ENCODE measurements at places on chromosomes 11 and 22.

GRCh38 chr11:10155793-10156490 is 138.1 kb downstream of the SBF2 start:
- DNase-seq = no peak

GRCh38 chr11:86228269-86229038 is 16.1 kb upstream of the EED start:
- no peak for DNase-seq

GRCh38 chr22:31148953-31149627 is 8.8 kb upstream of the PLA2G3 start:
- DNase-seq = no peak

GRCh38 chr22:25839755-25840154 is 97.8 kb downstream of the MYO18B start:
- no peak for DNase-seq

GRCh38 chr11:60428517-60428916 is 855 bp upstream of the MS4A5 start:
- DNase-seq = no peak

- DNase-seq = no peak
Measured at GRCh38 chr22:30574997-30575671, 669 bp upstream of the GAL3ST1 start.

- DNase-seq = no peak
Measured at GRCh38 chr11:68500206-68500605, 39.7 kb downstream of the PPP6R3 start.

DNA sequence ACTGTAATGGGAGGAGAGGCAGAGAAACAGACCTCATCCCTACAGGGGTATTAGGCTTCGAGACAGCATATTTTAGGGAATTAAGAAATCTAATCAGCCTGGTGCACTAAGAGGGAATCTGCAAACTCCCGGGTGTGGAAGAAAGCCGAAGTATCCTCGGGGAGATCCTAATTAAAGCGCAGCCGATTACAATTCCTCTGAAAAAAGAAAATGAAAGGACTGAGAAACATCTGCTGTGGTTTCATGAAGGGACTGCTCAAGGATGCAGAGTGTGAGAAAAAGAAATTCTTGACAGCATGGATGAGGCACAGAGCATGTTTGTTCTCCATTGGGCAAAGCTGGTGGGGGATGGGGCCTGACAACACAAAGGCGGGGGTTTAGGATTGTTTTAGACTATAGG is 290.0 kb upstream of the LARGE1 start:
- no peak for DNase-seq

All from T-helper 2 cell (primary cell).